ENCODE measurements at places on chromosomes 5 and 9. TPM values are rescaled to one million over a fixed set of nuclear protein-coding genes. Genes with fewer than 3 reads are reported as not detected.

DNA sequence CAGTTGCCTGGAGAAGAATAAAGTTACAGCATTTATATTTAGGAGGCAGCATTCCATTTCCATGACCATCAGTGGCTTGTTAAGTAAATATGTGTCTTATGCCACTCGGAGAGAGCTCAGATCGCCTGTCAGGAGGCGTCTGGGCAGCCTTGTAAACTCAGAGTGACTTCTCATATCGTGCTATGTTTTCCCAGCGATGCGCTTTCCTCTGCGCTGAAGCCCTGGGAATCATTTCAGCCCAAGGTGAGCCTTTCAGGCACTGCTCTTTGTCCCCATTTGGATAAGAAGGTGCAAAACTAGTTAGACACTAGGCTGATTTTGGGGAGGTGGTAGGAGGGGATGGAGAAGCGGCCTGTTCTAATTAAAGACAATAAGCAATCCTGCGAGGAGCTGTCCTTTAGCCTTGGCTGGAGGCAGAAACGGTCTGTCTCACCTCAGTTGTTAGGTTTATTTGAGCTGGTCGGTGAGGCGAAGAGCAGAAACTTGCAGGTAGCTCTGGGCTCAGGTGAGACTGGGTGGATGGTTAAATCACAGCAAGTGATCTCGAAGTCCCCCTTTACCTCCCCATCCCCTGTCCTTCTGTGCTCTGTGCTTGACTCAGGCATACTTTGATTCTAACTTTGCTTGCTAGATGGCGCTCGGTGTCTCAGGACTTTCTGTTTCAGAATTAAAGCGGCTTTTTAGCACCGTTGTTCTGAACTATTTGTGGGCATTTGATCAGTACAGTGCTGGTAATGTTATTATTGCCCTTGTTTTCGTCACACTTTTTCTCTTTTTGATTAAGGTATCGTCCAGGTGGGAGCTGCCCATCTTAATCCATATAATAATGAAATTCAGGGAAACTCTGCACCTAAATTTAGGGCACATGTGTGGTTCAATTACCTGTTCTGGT, 24.6 kb downstream of the NR2F1 start:
- peaks cover 6% of the 10 kb centered on the region for H3K36me3 ChIP-seq
- peak; percentile 53 for DNase-seq
- no peak overlapping the region for H3K4me3 ChIP-seq
- no peak overlapping the region for H3K27ac ChIP-seq
- H3K4me1 ChIP-seq, result peaks cover 21% of the 10 kb centered on the region

DNA sequence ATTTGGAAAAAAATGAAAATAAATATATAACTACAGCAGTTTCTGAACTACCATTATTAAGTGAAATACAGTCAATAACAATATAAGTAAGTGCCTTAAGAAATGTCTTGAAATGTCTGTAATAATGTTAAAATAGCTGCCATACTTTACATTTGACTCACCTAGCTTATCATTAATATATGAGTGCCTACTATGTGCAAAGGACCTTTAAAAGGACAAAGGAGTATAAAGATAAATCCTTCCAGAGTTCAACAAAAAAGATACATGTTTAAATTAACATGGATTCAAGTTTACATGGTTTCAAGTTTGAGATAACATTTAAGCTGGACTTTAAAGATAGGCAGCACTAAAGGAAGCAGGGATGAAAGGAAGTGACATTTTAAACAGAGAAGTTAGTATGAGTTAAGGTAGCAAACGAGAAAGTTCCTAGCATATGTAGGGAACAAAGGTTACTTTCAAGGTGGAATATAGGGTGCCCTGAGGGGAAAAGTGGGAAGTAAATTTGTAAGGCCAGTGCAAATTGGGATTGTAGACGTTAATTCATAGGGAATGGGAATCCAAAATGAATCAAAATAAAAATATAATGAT, 8.9 kb downstream of the ITGA1 start:
- H3K27me3 ChIP-seq, result no peaks in the 10 kb centered on the region
- peaks cover 20% of the 10 kb centered on the region for H3K36me3 ChIP-seq
- no peak for DNase-seq
- peaks cover 29% of the 10 kb centered on the region for H3K4me1 ChIP-seq

DNA sequence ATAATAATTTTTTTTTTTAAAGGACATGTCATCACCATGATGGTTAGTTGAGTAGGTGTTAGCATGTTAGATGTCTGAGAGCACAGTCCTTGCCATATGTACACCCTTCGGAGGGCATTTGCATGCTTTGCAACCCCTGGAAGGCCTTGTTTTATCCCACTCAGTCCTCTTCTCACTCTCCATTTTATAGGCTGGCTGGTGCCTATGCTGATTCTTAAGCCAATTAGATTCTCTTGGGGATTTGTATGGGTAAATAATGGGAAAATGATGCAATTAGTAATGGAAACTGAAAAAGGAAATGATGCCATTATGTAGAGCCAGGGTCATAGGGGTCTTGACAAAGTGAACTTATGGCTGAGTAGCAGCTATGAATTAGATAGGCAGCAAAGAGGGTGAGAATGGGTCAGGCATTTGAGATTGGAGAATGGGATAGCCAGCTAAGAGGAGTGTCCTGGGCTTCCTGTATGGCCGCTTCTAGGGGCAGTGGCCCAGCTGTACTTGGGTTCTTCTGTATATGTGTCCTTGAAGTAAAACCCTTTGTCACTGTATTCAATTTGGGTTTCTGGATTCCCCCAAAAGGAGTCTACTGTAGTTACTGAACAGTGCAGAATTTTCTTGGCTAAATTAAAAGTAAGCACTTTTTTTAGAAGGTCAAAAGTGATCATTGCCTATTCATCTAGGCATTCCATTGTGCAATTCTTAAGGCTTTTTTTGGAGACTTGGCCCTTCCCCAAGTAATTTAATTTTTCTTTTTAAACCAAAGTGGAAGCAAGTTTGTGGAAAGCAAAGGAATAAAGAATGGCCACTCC, 31.6 kb downstream of the LRRTM2 start:
- DNase-seq, result no peak
- H3K27ac ChIP-seq, result no peak overlapping the region
- H3K4me1 ChIP-seq, result peaks cover 3% of the 10 kb centered on the region
- no peaks in the 10 kb centered on the region for H3K27me3 ChIP-seq
- H3K4me3 ChIP-seq, result no peak overlapping the region
- no peaks in the 10 kb centered on the region for H3K36me3 ChIP-seq

- no peak overlapping the region for H3K27ac ChIP-seq
- no peak overlapping the region for H3K4me3 ChIP-seq
- H3K36me3 ChIP-seq, result no peaks in the 10 kb centered on the region
- no peaks in the 10 kb centered on the region for H3K4me1 ChIP-seq
These were observed 47.9 kb downstream of the DEPDC1B start for GRCh38 chr5:60651872-60652620.

GRCh38 chr5:35651002-35651756, 33.5 kb downstream of the SPEF2 start:
- no peak overlapping the region for H3K4me3 ChIP-seq
- peaks cover 7% of the 10 kb centered on the region for H3K36me3 ChIP-seq
- DNase-seq, result peak; percentile 76
- H3K27ac ChIP-seq, result peak overlapping the region; percentile 64

GRCh38 chr5:39794513-39795210, 369.9 kb upstream of the DAB2 start:
- no peak for DNase-seq
- no peaks in the 10 kb centered on the region for H3K36me3 ChIP-seq
- H3K27ac ChIP-seq, result no peak overlapping the region

- H3K36me3 ChIP-seq, result no peaks in the 10 kb centered on the region
- H3K4me1 ChIP-seq, result no peaks in the 10 kb centered on the region
- H3K27ac ChIP-seq, result no peak overlapping the region
- peaks cover 2% of the 10 kb centered on the region for H3K27me3 ChIP-seq
These were observed 12.7 kb upstream of the SVEP1 start for GRCh38 chr9:110592044-110592830.

- H3K36me3 ChIP-seq, result no peaks in the 10 kb centered on the region
- H3K4me1 ChIP-seq, result peaks cover 6% of the 10 kb centered on the region
- H3K27ac ChIP-seq, result no peak overlapping the region
- no peak for DNase-seq
These were observed 25.9 kb downstream of the SUSD1 start for GRCh38 chr9:112149211-112149610.

PCDHB15 gene
- not detected for total RNA-seq

DENND4C gene
- 17.2 TPM for total RNA-seq

HTR4 gene
- not detected for total RNA-seq

PLPP6 gene
- total RNA-seq, result 4.3 TPM

BARHL1 gene
- not detected for total RNA-seq

All from activated CD4-positive, alpha-beta T cell treated with anti-CD3 and anti-CD28 coated beads for 36 hours (primary cell).